ENCODE measurements at places on chromosomes 3 and 15.

GRCh38 chr3:183122257-183122932 lies 23.1 kb upstream of the MCCC1 start:
- no peak for DNase-seq

- no peak for DNase-seq
Observed at GRCh38 chr15:52527911-52528563, 643 bp downstream of the MYO5A start.

DNA sequence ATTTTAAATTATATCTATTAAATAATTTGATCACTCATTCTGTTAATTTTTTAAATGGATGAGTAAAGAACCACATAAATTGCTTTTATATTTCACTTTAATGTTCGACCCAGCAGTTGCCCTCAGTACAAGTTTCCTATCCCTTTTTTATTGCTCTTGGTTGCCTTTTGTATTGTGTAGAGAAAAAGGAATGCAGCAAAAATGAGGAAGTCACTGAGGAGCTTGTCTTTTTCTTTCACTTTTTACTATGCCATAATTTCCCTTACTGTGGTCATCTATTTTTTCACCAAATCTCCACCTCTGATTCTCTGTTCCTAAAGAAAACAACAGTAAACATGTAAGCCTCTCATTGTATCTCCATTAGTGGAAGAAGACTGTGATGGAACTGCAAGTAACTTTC lies 122.7 kb downstream of the B3GALNT1 start:
- no peak for DNase-seq

- DNase-seq = no peak
Observed at GRCh38 chr3:107250221-107250620, 127.0 kb upstream of the CCDC54 start.

DNA sequence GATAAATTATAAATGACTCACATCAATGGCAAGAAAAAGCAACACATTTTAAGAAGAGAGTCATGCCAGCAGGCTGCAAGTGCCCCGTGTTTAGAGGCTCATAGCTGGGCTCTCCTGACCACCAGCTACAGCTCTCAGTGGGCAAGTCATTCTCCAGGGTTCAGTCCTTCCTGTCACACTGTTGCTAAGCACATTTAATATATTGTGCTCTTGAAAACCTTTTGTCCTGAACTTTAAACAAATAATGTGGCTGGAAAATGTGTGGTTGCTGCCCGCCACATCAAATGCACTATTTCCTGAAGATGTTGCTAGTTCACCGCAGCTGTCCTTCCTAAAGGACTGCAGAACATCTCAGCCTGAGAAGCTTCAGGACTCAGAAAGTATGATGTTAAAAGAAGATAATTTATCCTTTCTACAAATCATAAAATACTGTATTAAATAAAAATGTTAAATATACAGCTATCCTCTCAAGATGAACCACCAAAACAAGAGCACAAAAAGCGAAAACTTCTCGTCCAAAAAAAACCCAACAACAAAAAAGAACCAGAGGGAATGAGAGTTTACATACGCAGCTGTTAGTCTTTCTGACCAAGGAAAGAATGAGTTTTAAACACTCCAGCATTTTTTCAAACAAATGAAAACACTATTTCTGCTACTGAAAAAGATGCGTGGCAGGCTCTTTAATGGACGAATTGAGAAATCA lies 951 bp downstream of the TARS3 start:
- DNase-seq = no peak

- no peak for DNase-seq
Observed at GRCh38 chr3:196941729-196942225, 551 bp downstream of the NCBP2 start.

DNA sequence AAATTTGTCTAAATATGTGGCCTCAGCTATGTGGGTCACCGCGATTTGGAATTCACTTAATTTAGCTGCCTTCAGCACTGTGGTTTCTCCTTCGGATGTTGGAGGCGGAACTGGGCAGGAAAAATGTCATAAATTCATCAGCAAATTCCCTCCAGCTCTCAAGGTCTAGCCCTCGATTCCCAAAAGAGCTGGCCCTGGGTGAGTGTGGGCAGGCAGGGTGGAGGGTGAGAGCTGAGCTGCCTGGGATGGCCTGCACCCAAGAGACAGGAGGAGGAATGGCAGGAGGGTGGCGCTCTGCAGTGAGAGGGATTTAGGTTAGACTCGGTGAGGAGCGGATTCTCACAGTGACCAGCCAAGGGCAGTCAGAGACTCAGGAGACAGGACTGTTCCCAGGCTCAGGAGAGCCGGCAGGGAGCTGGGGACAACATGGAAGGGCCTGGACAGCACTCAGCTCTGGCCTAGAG lies 57.1 kb downstream of the FEM1B start:
- DNase-seq = no peak

DNA sequence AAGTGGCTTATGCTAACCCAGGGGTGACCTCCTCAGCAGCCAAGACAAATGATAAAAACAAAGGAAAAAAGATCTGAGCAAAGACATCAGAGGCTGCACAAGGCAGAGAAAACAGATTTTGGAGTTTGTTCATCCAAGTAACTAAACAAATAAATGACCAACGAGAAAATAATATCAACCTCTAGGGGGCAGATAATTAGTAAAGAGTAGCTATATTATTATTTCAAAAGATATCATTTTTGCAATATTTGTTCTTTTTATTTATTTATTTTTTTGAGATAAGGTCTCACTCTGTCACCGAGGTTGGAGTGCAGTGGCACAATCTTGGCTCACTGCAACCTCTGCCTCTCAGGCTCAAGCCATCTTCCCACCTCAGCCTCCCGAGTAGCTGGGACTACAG lies 101.8 kb downstream of the PCCB start:
- DNase-seq = no peak

DNA sequence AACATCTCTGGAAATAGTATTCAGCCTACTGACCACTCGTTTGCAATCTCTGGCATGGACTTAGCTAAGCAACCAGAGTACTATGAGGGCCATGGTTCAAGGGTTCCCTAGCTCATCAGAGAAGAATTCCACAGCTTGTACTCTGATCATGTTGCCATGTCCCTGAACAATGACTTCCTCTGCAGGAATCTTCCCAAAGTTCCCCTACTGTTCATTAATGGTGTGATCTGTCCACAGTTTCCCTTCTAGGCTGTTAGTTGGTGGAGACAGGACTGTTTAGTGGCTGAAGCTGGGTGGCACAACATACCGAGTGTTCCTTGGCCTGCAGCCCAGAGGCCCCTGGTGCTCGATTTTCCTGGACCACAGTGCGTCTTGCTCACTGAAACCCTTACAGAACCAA lies 44.4 kb upstream of the GALNT15 start:
- no peak for DNase-seq

- DNase-seq = no peak
Observed at GRCh38 chr3:23747841-23748240, 57.9 kb upstream of the UBE2E1 start.

- no peak for DNase-seq
Observed at GRCh38 chr3:153829606-153830170, 291.5 kb upstream of the ARHGEF26 start.

DNA sequence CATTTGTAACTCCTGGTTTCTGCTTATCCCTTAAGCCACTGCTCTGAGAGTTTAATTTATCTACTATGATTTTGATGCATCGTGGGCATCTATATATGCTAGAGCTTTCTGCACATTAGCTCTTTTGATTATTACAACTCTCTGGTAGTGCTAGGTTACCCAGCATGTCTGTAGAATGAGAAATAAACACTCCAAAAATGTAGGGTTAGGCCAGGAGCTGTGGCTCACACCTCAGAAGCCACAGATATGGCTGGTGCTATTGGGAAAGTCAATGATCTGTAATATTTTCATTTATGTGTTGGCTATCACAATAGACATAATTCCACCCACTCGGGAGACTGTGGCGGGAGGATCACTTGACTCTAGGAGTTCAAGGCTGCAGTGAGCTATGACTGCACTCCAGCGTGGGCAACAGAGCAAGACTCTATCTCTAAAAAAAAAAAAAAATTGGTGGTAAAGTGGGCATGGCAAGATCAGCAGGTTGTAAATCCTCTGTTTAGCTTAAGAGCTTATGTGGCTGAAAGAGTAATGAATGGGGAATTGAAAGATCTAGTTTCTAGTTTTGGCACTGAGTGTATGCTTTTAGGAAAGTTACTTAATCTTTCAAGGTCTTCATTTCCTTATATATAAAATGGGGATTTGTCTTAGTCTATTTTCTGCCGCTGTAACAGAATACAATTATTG lies 6.3 kb downstream of the TIGIT start:
- DNase-seq = no peak

GRCh38 chr3:151328298-151328995 lies 902 bp downstream of the P2RY13 start:
- DNase-seq = no peak

DNA sequence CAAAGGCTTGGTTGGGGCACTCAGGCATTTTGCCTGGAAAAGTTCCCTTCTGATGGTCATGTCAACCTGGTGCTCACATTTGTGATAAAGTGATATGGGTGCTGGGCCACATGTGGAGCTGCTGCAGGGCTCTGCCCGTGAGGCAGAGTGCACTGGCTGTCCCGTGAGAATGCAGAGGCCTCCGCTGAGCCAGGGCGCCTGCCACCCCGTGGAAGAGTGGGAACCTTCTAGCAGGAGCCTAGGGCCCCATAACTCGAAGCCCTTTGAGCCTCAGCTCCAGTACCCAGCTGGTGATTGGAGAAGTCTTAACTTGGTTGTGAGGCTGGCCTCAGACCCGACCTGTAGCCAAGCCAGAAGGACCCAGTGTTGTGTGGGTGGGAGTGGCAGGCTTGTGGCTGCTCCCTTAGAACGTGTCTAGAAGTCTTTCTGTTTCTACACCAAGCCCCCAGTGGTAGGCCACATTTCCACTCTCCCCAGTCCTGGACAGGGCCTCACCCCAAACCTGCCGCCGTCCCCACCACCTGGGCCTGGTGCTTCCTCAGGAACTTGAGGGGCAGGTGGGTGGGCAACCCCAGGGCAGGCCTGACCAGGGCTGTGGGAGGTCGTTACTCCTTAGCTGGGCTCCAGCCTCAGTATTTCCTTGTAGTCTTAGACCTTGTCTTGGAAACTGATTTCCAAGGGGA lies 19.7 kb downstream of the SEC61A1 start:
- no peak for DNase-seq

DNA sequence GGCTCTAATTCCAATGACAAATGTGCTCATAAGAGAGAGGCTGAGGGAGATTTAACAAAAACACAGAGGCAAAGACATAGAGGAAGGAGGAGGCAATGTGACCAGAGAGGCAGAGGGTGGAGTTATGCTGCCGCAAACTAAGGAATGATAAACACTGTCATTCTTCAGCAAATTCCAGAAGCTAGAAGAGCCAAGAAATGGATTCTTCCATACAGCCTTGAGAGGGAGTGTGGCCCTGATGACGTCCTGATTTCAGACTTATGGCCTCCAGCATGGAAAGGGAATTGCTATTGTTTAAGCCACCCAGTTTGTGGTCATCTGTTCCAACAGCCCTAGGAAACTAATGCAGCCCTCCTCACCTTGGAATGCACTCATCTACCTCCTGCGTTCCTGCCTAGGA lies 30.5 kb downstream of the CD47 start:
- no peak for DNase-seq

DNA sequence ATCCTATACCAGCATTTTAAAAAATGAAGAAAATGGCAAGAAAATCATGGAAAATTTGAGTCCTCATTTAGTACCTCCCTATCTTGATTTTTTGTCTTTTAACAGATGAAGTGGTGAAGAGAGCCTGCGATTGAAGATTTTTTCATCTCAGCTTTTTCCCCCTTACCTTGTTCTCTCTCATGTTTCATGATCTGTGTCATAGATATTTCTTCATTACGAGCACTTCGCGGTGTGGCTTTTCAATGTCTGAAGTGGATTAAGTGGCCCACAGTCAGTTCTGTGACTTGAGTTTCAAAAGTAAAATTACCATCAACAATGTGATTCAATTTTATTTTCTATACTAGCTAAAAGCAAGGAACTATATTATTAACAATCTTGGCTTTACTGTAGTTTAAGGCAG lies 147.2 kb downstream of the FNDC3B start:
- no peak for DNase-seq

DNA sequence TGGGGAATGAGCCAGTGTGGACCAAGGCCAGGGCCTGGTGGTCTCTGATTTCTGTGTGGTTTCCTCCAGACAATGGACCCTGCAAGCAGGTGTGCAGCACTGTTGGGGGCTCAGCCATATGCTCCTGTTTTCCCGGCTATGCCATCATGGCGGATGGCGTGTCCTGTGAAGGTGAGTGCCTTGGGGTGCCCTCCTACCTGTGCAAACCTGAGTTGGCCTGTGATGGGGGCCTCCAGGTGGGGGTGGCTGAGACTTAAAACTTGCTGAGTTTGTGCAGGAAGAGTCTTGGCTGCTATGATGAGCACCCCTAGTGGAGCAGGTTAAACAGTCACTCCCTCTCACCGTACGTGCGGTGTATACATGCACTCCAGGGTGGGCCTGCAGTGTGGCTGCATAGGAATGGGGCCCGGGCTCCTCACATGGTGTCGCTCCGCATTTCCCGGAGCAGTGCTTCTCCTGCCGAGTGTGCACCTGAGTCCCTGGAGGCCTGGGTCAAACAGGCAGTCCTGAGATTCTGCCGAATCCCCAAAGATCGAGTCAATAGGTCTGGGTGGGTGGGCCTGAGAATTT lies 70.8 kb downstream of the FBLN2 start:
- no peak for DNase-seq

- DNase-seq = peak; percentile 5
Observed at GRCh38 chr3:120348065-120348990, 826 bp downstream of the LRRC58 start.

GRCh38 chr15:38768970-38769369 lies 204.4 kb upstream of the RASGRP1 start:
- no peak for DNase-seq

- no peak for DNase-seq
Observed at GRCh38 chr3:155281912-155282311, 11.6 kb downstream of the STRIT1 start.

All from GOT3 (cell line).